ENCODE measurements at places on chromosomes 16 and 17.

DNA sequence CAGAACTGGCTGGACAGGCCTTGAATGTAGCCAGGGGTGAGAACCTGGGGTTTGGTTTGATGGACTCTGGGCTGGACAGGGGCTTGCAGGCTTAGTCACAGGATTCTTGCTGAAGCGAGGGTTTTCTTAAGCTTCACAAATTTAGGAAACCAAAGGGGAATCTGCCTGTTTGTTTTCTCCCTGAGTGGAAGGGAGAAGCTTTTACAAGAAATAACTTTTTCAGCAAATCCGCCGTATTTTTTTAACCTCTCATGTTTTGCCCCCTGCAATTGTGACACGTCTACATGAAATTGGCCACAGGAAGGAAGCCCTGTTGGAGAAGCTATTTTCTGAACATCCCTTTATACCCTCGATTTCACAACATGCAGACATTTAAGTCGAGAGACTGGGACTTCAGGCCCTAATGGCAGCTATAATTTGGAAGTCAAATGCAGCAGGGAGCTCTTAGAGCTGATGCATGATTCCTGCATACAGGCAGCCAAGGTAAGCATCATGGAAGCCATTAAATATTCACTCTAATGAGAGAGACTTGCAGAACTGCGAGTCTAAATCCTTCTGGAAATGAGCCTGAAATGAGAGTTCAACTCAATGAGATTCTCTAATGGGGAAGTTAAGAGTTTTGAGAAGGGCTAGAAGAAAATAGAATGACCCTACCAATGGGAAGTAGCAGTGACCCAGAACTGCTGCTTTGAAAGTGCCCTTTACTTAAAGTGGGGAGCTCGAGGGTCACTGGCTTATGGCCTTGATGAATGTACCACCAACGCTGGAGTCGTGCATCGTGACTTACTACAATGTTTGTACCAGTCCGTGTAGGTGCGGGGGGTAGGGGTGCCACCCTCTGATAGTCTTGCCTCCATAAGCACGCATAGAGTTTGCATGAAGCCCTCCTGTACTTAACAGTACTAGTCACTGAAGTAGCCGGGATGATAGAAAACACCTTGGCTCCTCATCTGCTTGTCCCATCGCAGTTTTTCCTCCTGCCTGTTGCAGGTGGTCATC lies 45.1 kb upstream of the IRF8 start:
- DNase-seq: no peak

DNA sequence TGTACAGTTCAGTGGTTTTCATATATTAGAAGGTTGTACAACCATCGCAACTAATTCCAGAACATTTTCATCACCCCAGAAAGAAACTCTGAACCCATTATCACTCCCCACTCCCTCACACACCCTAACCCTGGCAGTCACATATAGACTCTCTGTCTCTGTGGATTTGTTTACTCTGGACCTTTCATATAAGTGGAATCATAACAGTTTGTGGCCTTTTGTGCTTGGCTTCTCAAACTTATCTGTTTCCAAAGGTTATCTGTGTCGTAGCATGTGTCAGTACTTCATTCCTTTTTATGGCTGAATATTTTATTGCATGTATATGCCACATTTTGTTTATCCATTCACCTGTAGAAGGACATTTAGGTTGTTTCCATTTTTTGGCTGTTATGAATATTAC lies 12.4 kb downstream of the TENT4B start:
- no peak for DNase-seq

DNA sequence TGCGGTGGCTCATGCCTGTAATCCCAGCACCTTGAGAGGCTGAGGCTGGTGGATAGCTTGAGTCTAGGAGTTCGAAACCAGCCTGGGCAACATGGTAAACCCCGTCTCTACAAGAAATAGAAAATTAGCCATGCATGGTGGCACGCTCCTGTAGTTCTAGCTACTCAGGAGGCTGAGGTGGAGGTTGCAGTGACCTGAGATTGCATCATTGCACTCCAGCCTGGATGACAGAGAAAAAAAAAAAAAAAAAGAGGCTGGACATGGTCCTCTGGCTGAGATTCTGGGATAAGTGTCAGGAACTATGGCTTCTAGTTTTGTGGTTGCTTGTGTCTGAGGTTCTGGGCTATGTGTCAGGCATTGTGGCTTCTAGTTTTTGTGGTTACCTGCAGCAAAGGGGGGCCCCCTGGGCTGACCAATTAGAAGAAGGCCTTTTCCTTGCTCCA lies 7.0 kb downstream of the KSR1 start:
- DNase-seq: no peak

DNA sequence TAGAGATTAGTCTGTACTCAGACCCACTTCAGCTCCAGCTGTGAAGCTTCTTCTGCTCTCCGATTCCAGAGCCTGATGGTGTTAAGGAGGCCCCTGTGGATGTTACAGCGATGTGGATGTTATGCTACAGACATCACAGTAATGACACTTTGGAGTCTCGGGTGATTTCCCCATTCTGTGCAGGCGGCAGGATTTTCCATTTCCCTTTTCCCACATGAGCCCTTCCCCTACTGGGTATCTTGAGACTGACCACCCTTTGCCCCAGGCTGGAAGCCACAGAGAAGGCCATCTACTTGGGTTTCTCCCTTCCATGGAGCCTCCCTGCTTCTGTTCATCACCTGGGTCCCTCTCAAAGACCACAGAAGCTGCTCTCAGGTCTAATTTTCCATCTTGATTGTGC lies 78.3 kb downstream of the KCNJ12 start:
- no peak for DNase-seq

DNA sequence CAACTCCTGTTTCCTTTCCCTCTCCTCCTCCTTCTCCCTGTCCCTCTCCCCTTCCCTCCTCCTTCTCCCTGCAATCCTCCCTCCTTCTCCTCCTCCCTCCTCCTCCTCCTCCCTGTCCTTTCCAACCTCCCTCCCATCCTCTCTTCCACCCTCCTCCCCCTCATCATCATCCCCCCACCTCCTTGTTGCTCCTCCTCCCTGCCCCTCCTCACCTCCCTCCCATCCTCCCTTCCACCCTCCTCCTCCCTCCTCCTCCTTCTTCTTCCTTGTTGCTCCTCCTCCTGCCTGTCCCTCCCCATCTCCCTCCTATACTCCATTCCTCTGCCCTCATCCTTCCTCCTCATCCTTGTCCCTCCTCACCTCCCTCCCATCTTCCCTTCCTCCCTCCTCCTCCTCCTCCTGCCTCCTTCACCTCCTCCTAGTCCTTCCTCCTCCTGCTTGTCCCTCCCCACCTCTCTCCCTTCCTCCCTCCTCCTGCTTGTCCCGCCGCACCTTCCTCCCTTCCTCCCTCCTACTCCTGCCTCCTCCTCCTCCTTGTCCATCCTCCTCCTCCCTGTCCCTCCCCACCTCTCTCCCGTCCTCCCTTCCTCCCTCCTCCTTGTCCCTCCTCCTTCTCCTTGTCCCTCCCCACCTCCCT lies 222.5 kb downstream of the IRF8 start:
- no peak for DNase-seq

DNA sequence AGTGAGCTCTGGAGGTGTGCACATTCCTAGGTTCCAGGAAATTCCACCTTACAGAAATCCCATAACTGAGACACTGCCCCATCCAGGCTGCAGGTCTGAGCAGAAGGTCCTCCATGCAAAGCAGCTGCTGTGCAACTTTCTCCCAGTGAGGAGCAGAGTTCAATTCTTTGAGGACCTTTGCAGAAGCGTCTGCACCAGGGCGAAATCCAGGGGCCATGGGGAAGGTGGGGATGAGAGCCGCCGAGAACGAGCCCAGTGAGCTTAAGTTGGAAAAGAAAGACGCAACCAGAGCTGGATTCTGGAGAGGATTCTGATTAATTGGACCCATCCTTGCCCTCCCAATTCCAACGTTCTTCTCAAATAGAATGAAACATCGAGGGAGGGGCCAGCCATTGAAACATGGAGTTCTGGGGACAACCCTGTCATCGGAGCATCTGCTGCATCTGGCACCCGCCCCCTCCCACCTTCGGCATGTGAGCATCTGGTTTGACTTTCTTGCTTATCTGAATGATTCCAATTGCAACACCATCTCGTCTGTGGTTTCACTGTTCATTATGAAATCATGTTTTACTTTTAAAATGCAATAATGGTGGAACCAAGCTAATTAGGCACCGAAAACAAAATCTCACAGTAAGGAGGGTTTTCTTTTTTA lies 190.6 kb upstream of the FOXF1 start:
- DNase-seq: no peak

DNA sequence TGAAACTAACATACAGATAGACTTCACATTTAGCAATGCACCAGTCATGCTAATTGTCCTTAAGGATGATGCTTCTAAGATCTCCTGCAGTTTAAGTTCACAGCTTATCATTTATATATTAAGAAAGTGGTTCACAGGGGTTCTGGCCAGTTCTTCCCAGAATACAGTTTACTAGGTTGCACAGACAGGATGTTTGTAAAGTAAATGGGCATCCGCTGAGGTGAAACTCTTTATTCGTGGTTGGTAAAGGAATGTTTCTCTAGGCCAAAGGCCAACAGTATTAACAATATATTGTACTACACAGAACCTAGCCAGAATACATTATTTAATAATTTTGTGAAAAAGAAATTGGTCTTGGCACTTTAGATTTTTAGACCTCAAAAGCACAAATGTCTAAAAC lies 1427.3 kb downstream of the CDH8 start:
- no peak for DNase-seq

DNA sequence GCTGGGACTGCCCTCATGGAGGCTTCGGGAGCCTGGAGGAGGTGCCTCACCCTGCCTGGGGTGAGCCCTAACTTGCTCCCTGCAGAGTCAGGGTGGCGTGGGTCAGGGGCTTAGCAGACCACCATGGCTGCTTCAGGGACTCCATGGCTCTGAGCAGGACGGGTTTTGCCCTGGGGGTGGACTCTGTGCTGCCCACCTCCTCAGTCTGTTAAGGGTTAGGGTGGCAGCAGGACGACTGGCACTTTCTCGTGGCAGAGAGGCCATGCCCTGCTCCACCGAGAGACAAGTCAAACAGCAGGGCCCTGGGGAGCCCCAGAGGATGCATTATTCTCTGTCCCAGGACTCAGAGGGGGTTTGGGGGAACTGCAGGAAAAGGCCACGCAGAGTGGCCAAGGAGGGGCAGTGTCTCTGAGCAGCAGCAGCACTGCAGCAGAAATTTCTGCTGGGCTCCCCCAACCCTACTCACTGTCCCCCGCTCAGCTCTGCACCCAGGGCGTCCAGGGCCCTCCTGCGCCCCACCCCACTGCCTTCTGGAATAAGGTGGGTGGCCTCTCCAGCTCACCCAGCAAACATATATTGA lies 1.8 kb upstream of the PRSS22 start:
- no peak for DNase-seq

GRCh38 chr16:85166699-85167588 lies 54.7 kb upstream of the CIBAR2 start:
- no peak for DNase-seq

GRCh38 chr16:81716478-81717225 lies 62.4 kb upstream of the PLCG2 start:
- no peak for DNase-seq

DNA sequence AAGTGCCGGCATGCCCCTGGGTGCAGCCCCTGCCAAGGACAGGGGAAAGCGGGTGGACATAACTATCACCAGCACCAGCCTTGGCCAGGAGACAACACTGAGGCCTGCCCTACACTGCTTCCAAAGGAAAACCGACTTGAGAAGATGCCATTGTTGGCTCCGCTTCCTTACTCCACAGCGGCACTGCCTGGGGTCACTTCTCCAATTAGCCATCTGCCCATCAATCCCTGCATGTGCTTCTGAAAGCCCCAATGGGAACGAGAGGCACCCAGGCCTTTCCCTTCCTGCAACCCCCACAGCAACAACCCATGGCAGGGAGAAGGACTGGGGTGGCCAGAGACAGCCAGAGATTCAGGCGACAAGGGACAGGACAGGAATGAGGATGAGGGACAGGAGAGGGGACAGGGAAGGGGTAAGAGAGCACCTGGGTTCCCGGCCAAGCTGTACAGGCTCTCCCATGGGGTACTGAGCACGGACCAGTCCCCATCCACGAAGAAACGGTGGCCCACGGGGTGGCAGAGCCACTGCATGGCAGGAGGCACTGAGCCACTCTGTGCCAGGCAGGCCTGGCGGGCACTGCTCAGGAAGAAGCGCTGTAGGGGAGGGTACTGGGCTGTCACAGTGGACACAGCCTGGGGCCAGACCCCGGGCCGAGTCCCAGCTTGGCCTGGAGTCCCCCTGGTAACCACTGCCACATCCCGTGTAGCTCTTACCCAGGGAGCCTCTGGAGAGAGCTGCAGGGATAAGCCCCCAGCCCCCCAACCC lies 21.2 kb downstream of the SREBF1 start:
- no peak for DNase-seq

GRCh38 chr16:68732042-68732680 lies 4.9 kb upstream of the CDH1 start:
- no peak for DNase-seq

- DNase-seq: no peak
These were observed at the start of gene ALDH3A1 for GRCh38 chr17:19747829-19748806. Gene ALDH3A1, minus strand, starts transcription at chr17:19748298. Its CDS starts 3,169 bp downstream, at chr17:19745129.

DNA sequence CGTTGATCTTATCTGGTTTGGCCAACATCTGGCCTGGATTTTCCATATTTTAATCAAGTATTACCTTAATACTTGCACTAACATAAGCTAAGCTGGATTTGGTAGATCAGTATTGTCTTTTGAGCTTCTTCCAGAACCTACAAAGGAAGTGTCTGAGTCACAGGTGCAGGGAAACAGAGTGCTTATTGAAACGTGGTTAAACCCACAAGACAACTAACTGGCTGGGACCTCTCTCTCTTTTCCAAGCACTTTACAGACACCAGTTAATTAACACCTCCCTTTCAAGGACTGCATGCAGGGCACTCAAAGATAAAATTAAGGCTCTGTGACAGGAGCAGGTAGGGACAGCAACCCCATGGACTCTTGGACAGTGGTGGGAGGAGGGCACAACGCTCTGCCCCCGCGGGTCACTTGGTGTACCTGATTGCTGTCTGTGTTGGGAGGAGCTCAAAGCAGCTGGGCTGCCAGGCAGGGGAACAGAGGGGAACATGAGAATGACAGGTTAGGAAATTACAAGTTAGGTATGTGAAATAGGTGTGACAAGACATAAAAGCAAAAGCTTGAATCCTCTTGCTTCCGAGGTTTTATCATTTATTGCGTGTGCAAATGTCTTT lies 133.7 kb upstream of the MON1B start:
- DNase-seq: no peak

GRCh38 chr16:87856791-87857228 lies 12.5 kb downstream of the SLC7A5 start:
- DNase-seq: no peak

- DNase-seq: no peak
These were observed 2.7 kb downstream of the TRPV2 start for GRCh38 chr17:16417896-16418684.

DNA sequence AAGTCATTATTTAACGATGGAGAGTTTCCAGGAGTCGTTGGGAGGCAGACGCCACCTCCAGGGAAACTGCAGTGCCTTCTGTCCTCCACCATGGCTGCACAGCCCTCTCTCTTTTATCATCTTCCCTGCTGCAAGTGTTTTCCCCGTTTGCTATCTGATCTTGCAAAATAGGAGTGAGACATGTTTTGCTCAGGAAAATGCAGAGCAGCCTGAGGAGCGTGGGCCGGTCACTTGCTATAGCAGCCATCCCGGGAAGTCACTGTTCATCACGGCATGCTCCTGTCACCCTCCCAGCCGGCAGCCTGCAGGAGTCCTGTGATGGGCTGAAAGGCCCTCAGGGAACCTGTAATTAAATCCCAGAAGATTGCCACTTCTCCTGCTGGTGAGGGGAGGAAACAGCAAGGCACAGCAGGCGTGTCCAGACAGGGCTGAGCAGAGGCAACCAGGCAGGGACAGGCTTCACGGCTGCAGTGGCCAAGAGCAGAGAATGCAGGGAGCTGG lies 143.1 kb downstream of the GSG1L start:
- no peak for DNase-seq

GRCh38 chr16:73355981-73356380 lies 308.1 kb upstream of the ZFHX3 start:
- no peak for DNase-seq

- no peak for DNase-seq
These were observed 9.8 kb downstream of the ADAMTS18 start for GRCh38 chr16:77424871-77425604.
